ENCODE measurements at places on chromosomes 1 and 21. TPM values are rescaled to one million over a fixed set of nuclear protein-coding genes. Genes with fewer than 3 reads are reported as not detected.

DDR2 gene
- not detected for polyA plus RNA-seq

DNA sequence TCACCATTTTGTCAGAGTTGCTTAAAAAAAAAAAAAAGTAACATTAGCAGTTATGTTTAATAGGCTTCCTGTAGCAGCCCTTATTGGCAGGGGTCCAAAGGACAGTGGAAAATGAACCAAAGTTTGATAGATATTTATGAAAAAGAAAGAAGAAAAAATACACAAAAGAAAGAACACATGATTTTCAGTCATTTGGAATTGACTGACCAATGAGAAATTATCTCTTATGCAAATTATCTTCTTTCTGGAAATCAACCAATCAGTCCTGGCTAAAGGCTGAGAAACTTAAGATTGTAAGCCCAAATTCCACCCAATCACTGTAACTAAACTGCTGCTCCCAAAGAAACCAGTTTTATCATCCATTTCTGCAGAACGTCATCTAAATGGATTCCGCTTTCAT, 282.4 kb downstream of the TM2D1 start:
- DNase-seq: no peak
- H3K4me3 ChIP-seq: no peak overlapping the region
- H3K4me1 ChIP-seq: no peaks in the 10 kb centered on the region
- H3K36me3 ChIP-seq: no peaks in the 10 kb centered on the region
- H3K27ac ChIP-seq: no peak overlapping the region

- no peaks in the 10 kb centered on the region for H3K4me1 ChIP-seq
- no peak overlapping the region for H3K4me3 ChIP-seq
- H3K36me3 ChIP-seq: peaks cover 7% of the 10 kb centered on the region
- no peak for DNase-seq
- H3K27ac ChIP-seq: no peak overlapping the region
These were observed 19.1 kb upstream of the NTMT2 start for GRCh38 chr1:170126696-170127095.

DNA sequence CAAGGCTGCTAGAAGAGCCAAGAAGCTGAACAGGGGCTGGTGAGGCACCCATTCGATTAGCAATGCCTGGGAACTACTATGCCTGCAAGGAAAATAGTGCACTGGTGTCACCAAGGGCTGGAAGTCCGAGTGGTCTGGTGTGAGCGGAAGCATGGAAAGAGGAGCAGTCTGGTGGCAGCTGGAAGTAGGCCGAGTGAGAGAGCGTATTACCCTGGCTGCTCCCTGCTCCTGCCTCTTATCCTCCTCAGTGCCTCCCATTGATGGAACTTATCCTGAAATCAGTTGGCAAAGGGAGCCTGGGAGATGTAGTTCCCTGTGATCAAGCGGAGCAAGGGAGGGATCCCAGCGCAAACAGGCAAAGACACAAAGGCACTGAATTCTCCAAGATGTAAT, 9.6 kb downstream of the SMAP2 start:
- H3K27ac ChIP-seq: peak overlapping the region; percentile 100
- DNase-seq: no peak
- no peaks in the 10 kb centered on the region for H3K27me3 ChIP-seq
- H3K36me3 ChIP-seq: peaks cover 17% of the 10 kb centered on the region

DNA sequence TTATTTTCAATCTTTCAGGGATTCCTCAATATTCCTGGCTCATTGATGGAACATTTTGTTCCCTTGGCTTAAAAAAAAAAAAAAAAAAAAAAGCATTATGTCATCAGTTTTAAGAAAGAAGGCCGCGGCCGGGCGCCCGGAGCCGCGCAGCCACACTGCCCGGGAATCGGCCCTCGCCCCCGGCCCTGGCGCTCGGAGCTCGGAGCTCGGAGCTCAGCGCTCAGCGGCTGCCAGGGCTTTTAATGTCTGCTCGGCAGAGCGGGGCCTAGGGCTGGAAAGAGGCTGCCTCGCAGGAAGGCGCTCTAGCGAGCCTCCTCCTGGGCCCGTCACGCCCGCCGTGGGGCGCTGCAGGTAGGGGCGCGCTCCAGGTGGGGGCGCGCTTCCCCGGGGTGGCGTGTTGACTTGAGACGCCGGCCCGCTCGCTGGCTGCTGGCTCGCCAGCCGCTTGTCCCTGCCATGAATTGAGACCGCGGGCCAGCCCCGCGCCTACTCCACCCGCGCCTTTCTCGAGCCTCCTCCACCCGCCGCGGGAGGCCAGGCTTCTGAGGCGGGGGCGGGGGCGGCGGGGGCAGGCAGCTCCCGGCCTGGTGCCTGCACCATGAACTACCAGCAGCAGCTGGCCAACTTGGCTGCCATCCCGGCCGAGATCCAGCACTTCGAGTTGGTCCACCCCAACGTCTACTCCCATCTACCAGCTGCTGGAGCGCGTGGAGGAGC, 5.4 kb upstream of the TDRD5 start:
- no peak for DNase-seq
- peaks cover 10% of the 10 kb centered on the region for H3K36me3 ChIP-seq
- no peak overlapping the region for H3K27ac ChIP-seq
- peaks cover 68% of the 10 kb centered on the region for H3K27me3 ChIP-seq
- no peaks in the 10 kb centered on the region for H3K4me1 ChIP-seq
- H3K4me3 ChIP-seq: no peak overlapping the region

DNA sequence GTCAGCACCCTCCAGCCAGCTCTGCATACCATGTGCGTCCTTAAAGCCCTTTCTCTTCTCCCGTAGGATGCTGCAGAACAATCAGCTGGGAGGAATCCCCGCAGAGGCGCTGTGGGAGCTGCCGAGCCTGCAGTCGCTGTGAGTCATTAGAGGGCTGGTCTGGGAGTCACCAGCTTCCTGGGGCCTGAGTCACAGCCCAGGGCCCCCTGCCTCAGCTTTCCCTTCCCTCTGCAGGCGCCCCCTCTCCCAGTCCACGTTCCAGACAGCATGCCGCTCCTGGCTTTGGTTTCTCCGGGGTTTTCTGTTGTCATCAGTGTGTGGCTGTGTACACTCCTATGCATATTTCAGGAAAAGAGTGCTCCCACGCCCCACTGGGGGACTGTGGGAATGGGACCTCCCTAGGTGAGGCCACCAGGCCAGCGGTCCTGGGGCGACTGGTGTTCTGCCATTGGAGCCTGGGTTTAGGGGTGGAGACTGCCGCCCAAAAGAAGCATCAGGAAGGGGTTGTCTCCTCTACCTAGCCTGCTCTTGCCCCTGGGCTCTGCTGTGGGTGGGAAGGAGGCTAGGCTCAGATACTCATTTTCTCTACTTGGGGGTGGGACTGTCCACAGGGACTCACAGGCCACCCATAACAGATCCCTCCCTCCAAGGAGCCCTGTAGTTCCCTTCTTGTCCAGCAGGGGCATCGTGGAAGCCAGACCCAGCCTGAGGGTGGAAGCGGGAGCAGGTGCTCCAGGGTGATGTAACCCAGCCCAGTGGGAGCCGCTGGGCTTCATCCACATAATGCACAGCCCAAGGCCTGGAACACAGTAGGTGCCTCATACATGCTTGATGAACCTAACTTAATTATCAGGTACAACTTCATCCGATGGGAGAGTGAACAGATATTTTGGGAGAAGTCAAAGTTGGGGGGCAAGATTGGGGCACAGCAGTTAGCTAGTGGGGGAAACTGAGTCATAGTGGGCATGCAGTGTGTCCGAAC, 42.5 kb downstream of the LGR6 start:
- no peak overlapping the region for H3K27ac ChIP-seq
- H3K27me3 ChIP-seq: peaks cover 27% of the 10 kb centered on the region
- no peak overlapping the region for H3K4me3 ChIP-seq
- DNase-seq: peak; percentile 33

DNA sequence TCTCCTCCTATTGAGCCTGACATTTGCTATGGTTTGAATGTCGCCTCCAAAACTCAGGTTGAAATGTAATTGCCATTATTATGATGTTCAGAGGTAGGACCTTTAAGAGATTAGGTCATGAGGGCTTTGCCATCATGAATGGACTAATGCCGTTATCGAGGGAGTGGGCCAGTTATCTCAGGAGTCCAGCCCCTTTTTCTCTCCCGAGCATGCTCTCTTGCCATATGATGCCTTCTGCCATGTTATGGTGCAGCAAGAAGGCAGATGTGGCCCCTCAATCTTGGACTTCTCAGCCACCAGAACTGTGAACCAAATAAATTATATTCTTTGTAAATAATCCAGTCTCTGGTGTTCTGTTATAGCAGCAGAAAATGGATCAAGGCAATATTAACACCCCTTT, 323.5 kb downstream of the RRAGC start:
- DNase-seq: no peak
- no peaks in the 10 kb centered on the region for H3K36me3 ChIP-seq
- no peak overlapping the region for H3K4me3 ChIP-seq
- H3K4me1 ChIP-seq: no peaks in the 10 kb centered on the region
- peaks cover 34% of the 10 kb centered on the region for H3K27me3 ChIP-seq
- no peak overlapping the region for H3K27ac ChIP-seq

GRCh38 chr1:181504399-181504842, 21.1 kb downstream of the CACNA1E start:
- H3K27ac ChIP-seq: peak overlapping the region; percentile 74
- peaks cover 5% of the 10 kb centered on the region for H3K36me3 ChIP-seq
- peaks cover 44% of the 10 kb centered on the region for H3K4me1 ChIP-seq
- H3K27me3 ChIP-seq: no peaks in the 10 kb centered on the region
- DNase-seq: no peak
- peak overlapping the region; percentile 35 for H3K4me3 ChIP-seq

DNA sequence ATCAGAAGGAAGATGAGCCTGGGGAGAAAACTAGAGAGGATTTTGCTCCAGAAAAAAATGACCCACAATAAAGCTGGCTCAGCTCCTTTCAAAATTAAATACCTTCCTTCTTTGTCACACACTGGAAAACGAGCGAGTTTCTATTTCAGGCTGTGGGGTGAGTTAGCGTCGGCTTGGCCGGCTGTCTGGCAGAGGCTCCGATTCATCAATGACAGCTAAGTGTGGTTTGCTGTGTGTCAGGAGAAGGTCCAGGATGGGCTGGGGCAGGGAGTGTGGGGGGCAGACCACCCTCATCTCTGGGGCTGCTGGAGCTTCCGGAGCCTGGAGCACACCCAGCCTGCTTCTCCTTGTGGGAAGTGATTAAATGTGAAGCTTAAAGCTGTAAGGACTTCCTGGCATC, 120.2 kb downstream of the ETS2 start:
- H3K27me3 ChIP-seq: peaks cover 39% of the 10 kb centered on the region
- peaks cover 8% of the 10 kb centered on the region for H3K36me3 ChIP-seq
- H3K27ac ChIP-seq: no peak overlapping the region
- H3K4me3 ChIP-seq: no peak overlapping the region
- peaks cover 7% of the 10 kb centered on the region for H3K4me1 ChIP-seq
- no peak for DNase-seq

DNA sequence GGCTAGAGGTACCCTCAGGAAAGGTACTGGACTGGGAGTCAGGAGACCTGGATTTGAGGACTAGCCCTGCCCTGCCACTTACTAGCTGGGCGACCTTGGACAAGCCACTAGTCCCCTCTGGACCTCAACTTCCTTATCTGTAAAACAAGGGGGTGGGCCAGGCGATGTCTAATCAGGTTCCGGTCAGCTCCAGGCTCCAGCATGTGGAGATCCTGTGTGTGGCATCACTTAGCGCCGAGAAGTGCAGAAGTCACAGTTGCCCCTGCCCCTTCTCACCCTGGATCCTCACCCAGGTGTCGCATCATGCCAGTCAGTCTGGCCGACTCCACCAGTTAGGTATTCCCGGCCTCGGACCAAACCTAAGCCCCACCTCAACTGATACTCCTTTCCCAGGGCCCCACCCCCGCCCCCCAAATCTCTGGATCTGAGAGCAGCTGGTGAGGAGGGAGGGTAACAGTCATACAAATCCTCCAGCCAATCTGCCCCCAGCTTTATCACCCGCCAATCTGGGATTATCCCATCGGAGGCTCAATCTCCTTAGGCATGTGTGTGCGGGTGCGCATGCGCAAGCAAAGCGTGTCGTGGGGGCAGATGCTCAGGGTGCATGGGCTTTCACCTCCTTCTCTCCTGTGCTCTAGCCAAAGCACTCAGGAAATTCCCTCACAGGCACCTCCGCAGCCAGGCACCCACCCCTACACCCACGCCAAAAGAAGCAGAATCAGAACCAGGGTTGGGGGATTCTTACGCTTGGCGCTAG, 5.4 kb downstream of the CELF3 start:
- H3K27ac ChIP-seq: no peak overlapping the region
- H3K36me3 ChIP-seq: no peaks in the 10 kb centered on the region
- no peak overlapping the region for H3K4me3 ChIP-seq
- no peak for DNase-seq

DNA sequence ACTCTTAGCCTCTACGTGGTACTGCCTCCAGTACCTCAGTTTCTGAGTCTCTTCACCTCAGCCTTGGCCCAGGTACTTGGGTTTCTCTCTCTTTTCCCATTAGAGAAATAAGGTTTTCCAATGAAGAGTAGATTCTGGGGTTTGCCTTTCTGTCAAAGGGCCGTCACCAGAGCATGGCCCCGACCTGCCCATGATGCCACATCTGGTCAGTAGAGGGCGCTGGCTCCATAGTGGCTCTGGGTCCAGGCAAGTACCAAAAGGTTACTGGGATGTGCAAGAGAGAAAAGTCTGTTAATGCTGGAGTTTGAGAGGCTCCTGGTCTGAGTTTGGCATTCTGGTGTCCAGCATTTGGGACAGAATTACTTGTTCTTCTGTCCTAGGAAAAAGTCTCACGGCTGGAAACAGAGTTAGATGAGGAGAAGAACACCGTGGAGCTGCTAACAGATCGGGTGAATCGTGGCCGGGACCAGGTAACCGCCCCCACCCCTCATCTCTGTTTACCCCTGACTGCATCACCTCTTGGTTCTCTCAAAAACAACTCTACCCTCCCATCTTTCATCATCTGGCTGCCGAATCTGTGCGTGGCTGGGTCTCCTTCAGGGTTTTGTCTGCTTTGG, 5.3 kb upstream of the TUFT1 start:
- H3K4me3 ChIP-seq: no peak overlapping the region
- H3K4me1 ChIP-seq: peaks cover 5% of the 10 kb centered on the region
- DNase-seq: peak; percentile 51

DNA sequence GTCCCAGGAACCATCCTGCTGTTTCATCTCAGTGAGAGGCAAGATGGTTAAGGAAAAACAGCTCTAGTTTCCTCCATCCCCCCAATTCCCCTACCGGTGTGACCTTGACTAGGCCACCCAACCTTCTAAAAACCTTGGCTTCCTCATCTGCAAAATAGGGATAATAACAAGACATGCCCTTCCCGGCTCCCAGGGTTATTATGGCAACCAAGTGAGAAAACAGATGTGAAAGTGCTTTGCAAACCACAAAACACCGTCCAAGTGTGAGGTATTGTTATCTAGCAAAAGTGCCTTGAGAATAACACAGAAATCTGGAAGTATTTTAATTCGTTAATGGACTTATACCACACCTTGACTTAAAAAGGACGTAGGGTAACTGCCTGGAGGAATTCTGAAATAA, 62.7 kb downstream of the ITPKB start:
- H3K27me3 ChIP-seq: no peaks in the 10 kb centered on the region
- H3K27ac ChIP-seq: peak overlapping the region; percentile 99
- H3K4me3 ChIP-seq: peak overlapping the region; percentile 96
- peaks cover 99% of the 10 kb centered on the region for H3K4me1 ChIP-seq
- H3K36me3 ChIP-seq: peaks cover 15% of the 10 kb centered on the region

DNA sequence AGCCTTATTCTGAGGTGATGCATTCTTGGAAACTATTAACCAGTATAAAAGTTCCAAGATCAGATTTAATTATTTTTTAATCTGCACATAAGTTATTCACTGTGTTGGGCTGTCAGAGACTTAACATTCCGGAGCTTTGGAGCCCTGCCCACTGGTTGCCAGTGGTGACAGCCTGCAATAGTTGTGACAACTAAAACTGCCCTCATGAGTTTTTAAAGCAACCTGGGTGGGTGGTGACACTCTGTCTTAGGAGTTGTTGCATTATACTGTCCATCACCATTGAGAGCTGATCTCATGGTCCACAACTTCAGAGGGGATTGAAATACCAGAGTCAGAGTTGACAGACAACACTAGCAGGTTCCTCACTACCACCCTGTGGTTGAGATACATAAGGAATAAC, 653.9 kb upstream of the USP24 start:
- no peaks in the 10 kb centered on the region for H3K36me3 ChIP-seq
- no peak overlapping the region for H3K4me3 ChIP-seq
- DNase-seq: no peak
